NCI-H510A (cell line): ENCODE measurements at places on chromosomes 2 and 18.

- DNase-seq: no peak
Observed at GRCh38 chr2:45102141-45102540, 92.9 kb upstream of the SIX2 start.

GRCh38 chr2:230723363-230723762 is 10.7 kb downstream of the CAB39 start:
- DNase-seq: no peak

GRCh38 chr18:22032392-22032961 is 136.9 kb upstream of the GATA6 start:
- no peak for DNase-seq

DNA sequence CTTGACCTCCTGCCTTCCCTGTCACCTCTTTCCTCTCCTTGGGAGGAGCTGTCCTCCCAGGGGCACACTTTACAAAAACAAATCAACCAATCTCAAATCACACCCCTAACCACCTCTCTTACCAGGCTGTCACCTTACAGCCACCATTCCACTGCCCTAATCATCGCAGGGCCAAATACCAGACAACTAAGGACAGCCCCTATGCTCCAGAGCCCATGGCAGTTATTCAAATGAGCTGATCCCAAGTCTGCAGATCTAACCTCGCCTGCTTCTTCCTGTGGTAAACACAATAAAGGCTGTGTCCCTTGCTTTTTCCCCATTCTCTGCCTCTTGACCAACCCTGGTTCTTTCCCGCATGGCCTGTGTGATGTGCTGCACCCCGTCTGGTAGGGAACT is 154.2 kb upstream of the CNTNAP5 start:
- DNase-seq: no peak

- no peak for DNase-seq
Observed at GRCh38 chr18:37385846-37386778, 179.5 kb downstream of the CELF4 start.

DNA sequence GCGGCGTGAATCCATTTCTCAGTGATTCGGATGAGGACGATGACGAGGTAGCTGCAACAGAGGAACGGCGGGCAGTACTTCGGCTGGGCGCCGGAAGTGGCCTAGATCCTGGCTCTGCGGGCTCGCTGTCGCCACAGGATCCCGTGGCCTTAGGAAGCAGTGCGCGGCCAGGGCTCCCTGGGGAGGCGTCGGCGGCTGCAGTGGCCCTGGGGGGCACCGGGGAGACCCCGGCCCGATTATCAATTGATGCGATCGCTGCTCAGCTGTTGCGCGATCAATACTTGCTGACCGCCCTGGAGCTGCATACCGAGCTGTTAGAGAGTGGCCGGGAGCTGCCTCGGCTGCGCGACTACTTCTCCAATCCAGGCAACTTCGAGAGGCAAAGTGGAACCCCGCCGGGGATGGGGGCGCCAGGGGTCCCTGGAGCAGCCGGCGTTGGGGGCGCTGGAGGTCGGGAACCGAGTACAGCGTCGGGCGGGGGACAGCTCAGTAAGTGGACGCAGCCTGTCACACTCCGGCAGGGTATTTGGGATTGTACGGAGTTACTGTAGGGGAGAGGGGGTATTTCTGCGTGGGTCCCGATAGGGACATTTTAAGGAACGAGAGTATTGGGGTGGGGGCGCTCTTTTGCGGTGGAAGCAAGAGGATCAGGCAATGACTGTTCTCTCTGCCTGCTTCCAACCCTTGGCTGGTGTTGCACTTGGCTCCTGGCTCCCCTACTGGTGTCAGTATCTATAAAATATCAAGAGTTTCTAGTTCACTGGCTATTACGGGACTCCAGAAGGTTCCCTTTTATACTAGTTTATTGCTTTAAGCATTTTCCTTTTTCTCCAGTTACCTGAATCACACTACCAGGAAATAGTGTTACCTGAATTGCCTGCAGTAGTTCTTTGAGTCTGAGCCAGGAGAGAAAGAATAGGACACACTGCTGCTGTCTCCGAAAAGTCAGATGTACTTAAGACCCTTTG is 772 bp downstream of the RELCH start:
- DNase-seq: no peak

DNA sequence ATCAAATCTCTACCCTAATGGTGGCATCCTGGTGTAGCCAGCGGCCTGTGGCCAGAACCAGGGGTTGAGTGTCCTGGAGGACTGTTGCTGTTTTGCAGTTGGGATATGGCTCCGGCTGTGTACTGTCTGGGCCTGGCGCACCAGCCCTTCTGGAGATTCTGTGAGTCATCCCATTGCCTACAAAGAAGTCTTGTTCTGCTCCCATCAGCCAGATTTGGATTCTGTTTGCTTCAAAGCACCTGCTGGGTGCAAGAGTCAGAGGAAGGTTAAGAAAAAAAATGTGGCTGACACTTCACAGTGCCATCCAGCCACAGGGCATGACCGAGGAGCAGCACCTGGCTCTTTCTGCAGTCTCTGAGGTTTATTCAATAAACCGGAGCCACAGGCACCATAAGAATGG is 41.0 kb upstream of the ASAP2 start:
- DNase-seq: no peak

DNA sequence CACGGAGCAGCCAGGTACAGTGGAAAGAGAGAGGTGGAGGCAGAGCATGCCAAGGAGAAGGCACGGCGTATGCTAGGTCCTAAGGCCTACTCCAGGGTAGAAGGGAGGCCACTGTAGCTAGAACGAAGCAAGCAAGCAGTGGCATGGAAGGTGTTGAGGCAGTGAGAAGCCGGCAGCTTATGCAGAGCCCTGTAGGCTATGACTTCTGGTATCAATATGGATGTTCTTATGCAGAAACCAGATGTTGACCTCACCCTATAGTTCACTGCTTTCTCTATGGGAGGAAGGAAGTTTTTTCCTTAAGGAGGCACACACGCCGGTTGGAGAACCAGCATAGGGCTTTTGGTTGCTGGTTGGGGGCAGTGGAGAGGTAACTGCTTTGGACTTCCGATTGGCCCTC is 6.1 kb downstream of the MGAT5 start:
- DNase-seq: no peak

DNA sequence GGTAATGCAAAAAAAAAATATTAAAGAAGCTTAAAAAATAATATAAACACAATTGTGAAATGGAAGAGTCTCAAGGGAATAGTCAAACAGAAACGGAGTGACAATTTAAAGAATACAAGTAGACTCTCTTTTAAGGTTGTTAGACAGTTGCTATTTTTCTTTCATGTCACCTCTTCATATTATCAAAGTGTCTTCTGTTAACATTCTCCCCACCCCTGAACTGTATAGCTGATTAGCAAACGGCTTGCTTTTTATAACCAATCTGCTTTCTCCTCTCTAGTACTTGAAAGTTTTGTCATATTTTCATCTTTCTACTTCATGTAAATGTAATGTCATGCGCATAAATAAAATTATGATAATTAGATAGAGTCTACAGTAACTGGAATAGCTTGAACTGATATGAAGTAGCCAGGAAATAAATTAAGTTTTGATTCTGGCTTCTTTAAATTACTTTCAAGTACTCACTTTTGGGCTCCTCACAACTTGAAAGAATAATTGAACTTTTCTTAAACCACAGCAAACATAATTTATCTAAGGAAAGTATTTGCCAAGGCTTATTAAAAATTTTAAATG is 37.0 kb downstream of the BARD1 start:
- DNase-seq: no peak

GRCh38 chr2:239602290-239603282 is 201.8 kb upstream of the HDAC4 start:
- no peak for DNase-seq

- peak; percentile 4 for DNase-seq
Observed at GRCh38 chr18:5542515-5543035, 1.2 kb downstream of the EPB41L3 start.

DNA sequence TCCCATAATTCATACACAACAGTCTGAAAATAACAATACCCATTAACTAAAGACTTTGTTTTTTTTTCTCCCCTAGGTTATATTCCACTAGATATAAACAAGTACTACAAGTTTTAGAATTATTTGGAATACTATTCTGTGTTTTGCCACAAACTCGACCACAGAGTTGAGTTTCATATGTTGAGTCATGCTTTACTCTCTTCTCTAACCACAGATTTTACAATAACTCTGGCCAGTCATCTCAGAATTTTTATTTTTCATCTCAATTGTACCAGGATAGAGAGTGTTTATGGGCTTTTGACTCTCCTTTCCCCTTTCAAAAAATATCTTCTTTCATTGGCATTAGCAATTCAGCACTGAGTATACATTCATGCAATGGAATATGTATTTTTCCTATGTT is 348.7 kb upstream of the GALNT5 start:
- no peak for DNase-seq

DNA sequence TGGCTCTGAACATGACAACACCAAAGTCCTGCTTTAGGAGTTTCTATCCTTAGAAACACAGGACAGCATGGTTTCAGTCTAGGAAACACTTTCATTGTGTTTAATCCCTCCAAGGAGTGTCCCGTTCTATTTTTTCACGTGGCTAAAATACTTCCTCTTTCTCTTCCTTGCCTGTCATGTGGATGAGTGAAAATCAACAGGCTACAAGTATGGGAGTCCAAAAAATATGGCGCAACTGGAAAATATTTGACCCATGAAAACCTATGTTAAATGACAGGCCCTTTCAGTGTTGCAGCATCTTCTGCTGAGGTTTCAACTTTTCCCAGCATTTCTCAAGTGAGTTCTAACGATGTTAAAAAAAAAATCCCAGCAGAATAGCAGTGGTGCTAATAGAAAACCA is 146.3 kb downstream of the LAMA3 start:
- no peak for DNase-seq

- DNase-seq: no peak
Observed at GRCh38 chr2:75063906-75064305, 105.5 kb downstream of the POLE4 start.

- no peak for DNase-seq
Observed at GRCh38 chr18:45320724-45321123, 294.6 kb upstream of the SLC14A2 start.

GRCh38 chr2:111219734-111220505 is 99.2 kb downstream of the BCL2L11 start:
- DNase-seq: no peak

DNA sequence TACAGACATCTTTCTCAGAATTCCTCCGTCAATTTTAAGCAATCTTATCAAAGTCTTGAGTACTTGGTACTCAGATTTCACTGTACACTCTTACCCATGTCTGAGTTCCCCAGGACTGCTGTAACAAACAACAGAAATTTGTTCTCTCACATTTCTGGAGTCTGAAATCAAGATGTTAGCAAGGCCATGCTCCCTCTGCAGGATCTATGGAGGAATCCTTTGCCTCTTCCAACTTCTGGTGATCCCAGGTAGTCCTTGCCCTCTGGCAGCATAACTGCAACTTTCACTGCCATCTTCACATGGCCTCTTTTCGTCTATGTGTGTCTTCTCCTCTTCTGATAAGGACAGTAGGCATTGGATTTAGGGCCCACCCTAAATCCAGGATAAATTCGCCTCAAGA is 17.1 kb upstream of the CACNB4 start:
- DNase-seq: no peak

DNA sequence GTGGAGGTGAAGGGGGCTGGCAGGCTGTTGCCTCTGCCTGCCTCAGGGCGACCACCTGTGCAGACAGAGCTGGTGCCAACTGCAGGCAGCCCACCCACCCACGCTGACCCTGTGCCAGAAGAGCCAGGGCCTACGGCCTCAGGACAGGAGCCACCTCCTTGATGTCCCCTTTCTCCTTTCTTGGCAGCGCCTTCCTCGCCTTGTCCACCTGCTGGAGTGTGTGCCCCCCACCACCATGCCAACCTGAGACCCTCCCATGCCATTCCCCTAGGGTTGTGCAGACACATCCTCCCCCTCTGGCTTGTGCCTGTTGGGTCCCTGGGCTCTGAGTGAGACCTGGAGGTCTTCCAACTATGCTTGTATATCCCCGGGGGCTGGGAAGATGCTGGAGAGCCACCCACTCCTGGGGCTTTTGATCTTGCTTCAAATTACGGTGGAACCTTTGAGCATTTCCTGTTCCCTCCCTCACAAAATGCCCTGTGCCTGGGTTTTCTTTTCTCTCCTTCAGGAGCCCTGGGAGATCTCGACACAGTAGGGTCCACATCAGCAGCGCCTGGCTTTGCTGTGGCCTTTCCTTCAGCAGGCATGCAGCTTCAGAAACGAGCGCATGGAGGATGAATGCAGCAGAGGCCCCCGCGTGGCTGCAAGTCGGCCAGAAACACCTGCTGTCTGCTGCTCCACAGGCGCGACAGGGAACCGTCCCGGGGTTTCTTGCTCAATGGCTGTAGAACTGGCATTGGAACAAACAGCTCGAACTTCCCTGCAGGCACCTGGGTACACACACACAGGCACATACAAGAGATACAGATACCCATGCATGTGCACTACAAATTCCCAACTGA is 65.9 kb upstream of the SH3RF3 start:
- DNase-seq: peak; percentile 17

- no peak for DNase-seq
Observed at GRCh38 chr2:127277028-127277427, 16.9 kb downstream of the ERCC3 start.

GRCh38 chr2:117702098-117702497 is 112.4 kb upstream of the DDX18 start:
- DNase-seq: no peak

DNA sequence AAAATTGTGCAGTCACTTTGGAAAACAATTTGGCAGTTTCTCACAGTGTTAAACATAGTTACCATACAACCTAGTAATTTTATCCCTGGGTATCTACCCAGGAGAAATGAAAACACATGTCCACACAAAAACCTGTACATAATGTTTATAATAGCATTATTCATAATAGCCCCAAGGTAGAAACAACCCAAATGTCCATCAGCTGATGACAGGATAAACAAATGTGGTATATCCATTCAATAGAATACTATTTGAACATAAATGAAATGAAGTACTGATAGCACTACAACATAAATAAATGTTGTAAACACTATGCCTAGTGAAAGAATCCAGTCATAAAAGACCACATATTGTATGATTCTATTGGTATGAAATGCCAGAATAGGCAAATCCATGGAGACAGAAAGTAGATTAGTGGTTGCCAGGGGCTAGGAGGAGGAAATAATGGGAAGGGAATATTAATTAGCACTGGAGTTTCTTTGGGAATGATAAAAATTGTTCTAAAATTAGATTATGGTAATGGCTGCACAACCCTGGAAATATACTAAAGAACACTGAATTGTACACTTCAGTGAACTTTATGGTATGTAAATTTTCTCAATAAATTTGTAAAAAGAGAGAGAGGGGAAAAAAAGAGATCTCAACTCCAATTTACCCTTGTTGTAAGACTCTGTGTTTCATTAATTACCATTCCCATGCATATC is 20.8 kb upstream of the VIT start:
- DNase-seq: no peak

DNA sequence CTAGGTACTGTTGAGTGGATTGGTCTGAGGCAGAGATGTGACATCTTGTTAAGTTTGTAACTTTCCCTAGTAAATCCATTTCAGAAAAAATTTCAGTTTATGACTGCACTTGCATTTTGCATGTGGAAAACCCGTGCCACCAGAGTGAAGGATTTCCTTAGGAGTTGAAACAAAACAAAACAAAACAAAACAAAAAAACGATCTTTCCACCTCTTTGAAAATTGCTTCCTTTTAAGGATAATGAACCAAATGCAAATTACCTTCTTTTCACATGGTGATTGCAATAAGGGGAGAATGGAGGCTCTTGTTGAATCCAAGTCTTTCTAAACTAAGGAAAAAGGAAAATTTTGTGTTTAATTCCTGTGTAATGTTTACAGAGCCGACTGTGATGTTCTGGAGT is 43.2 kb downstream of the PHLPP1 start:
- DNase-seq: no peak
